Cerebellar nuclear complex (tissue), 1 donor: ENCODE measurements at places on chromosomes 13 and 19.

GRCh38 chr13:113112893-113113845, 7.6 kb downstream of the F7 start:
- no peak for DNase-seq

DNA sequence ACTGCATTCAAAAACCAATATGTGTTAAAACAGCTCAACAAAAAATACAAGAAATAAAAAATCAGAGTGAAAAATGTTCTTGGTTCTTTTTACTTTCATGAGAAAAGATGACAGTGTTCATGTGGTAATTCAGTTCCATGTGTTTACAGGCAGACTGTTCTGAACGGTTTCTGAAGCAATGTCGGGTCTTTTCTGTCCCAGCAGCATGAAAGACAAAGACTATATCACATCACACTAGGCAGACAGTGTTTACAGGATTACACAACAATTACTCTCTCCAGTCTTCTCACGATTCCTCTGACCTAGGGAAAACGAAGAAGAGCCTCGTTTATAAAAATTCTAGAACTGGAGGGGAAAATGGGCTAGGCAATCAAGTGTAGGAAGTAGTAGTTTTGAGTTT, 83.4 kb downstream of the UBL3 start:
- no peak for DNase-seq

GRCh38 chr19:2034729-2035589, 16.1 kb downstream of the MKNK2 start:
- DNase-seq, result no peak

- no peak for DNase-seq
Measured at GRCh38 chr13:70960841-70961443, 852.7 kb upstream of the KLHL1 start.

DNA sequence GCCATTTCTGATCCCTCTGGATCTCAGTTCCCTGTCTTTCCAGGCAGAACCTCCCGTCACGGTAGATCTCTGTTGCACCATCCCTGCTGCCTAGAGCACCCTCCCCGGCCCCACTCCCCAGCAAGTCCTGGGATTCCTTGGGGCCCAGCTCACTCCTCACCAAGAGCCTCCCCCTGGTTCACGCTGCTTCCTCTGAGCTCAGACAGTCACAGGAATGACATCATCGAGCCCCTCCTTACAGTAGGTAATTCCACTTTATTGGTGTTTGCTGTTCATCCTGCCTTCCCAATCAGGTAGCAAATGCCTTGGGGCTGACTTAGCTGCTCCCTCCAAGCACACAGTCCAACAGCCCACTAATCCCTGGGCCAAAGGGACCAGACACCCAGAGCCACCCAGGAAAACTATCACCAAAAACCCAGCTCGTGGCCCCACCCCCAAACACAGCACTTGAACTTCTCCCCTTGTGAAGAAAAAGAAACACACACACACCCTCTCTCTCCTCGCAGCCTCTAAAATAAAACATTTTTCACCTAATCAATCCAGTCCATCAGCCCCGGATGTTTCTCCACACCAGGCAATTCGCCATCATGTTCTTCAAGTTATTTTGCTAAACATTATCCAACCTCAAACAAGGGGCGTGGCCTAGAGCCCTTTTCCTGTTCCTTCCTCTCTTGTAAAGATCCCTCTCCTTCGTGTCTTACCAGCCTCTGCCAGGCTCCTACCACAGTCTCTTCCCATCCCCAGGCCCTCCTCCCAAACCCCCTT, 2.5 kb downstream of the NAPA start:
- DNase-seq, result no peak

DNA sequence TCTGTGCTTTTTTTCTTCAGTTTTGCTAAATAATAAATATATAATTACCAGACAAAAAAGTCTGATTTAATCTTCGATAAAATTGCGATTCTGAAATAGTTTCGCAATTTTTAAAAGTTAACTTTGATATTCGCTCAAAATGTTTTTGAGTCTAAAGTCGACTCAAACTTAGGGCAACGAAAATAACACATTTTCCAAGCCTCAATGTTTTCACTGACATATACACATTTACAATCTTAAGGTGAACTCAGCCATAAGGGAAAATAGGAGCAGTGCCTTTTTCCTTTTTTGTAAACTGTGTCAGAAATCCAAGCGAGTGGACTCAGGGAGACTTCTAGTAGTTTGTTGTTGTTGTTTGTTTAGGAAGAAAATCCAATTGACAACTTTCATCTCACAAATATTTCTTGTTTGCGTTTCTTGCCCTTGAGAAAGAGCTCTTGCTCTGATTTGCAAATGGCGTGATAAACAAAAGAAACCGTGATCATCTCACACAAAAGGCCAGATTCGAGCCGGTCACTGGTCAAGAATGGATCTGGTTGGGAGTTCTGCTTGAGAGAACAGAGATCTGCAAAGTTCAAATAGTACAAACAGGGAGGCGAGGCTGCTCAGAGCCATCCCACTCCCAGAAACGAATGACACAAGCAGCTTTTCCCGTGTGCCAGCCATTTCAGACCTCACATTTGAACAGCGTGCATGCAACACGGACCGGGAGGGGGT, 2.1 kb downstream of the SOX21 start:
- DNase-seq, result no peak

GRCh38 chr13:66795636-66796035, 434.5 kb downstream of the PCDH9 start:
- DNase-seq, result no peak

DNA sequence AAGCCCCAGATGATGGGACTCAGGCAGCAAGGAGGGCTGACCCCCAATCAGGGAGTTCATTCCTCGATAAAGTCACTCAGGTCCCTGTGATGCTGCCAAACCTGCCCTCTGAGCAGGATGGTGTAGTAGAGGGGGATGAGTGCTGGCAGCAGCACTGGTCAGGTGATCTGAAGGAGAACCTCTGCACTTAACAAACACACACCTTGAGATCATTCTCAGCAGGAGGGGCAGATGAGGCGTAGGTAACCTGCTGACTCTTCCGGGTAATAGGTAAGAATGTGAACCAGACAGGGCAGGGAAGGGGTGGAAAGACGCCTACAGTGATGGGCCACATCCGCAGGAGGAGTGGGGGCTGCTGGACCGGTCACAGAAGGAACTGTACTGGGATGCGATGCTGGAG, 3.2 kb downstream of the ZNF446 start:
- DNase-seq, result no peak

DNA sequence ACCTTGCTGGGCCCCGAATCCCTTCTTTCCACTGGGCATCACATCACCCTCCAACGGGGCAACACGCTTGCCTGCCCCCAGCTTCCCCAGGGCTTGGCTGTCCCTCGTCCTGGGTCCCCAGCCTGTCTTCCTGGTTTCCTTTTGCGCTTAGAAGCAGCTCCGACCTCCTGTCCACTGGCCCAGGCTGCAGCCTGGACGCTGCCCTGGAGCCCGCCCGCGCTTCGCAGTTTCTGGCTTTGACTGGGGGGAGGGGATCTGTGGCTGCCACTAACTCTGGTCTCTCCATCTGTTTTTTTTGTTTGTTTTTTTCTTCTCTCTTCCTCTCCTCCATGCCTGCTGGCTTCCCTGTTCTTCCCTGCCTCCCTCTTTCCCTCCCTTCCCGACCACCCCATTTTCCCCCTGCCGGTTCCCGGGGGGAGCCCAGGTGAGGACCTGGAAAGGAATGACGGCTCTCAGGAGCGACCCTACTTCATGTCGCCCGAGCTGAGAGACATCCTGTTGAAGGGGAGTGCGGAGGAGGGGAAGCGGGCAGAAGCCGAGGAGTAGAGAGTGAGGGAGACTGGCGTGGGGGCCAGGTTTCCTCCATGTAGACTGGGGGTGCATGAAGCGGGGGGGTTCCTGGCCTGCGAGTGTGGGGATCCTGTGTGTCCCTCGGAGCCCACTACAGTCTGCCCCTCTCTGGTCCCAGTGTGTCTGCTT, 11.5 kb upstream of the ILF3 start:
- no peak for DNase-seq

DNA sequence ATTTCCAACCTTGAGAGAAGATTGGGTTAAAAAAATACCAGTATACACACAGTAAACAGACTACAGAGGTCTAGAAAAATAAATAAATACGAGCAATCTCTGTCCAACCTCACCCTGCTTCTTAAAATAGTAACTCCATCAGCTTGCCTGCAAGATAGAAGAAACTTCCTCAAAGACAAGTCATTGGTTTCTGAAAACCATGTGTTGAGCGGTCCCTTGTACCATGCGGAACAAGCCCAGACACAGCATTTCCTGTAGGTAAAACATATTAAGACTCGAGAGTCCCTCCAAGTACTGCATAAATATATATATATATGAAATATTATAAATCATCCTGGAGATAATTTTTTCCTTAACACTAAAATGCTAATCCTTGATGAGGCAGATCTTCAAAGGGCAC, 157.4 kb downstream of the MZT1 start:
- no peak for DNase-seq

- no peak for DNase-seq
Measured at GRCh38 chr19:19873381-19873780, 7.7 kb downstream of the ZNF253 start.

DNA sequence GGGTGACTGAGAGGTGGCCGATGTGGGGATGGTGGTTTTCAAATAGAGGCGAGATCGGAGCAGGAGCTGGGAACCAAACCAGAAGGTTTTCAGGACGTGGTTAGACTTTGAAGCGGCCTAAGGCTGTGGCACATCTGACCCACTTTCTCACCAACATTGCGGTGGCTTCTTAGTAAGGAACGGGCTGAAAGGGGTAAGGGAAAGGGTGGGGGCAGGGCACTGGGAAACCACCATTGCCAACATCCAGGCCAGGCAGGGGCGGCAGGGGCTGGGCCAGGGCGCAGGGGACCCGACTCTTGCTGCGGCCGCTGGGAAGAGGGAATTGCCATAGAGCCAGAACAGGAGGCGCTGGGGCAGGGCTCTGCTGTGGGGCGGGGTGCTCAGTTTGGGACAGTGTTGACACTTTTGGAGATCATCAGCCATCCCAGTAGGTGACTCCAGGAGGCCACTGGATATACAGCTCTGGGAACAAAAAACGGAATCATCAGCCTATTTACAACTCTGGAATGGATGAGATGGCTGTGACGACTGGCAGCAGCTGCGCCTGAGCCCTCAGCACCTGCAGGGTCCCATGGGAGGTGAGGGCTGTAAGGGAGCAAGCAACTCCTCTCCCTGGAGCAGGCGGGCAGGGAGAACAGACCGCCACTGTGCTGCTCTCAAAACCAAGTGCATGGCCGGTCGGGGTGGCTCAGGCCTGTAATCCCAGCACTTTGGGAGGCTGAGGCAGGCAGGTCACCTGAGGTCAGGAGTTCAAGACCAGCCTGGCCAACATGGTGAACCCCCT, 52.2 kb downstream of the IRS2 start:
- no peak for DNase-seq

DNA sequence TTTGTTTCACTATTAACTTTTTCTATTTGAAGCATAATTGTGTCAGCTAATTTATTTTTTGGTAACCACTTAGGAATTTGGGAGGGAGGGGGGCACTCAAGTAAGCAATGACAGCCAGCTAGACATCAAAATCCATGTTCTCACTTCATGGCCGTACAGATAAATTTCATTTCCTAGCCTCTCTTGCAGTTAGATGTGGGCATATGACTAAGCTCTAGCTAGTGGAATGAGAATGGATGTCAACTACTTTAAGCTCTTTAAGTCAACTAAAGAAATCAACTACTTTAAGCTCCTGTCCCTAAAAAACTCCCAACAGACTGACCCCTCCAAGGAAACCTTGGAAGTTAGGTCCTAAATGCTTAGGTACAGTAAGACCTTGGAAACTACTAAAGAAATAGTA, 92.0 kb downstream of the KCNRG start:
- DNase-seq, result no peak

DNA sequence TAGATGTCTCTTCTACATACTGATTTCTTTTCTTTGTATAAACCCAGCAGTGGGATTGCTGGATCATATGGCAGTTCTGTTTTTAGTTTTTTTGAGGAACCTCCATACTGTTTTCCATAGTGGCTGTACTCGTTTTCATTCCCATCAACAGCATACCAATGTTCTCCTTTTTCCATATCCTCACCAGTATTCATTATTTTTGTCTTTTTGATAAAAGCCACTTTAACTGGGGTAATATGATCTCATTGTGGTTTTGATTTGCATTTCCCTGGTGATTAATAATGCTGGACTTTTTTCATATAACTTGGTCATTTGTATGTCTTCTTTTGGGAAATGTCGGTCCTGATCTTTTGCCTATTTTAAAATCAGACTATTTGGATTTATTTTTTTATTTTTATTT, 108.5 kb downstream of the PAN3 start:
- no peak for DNase-seq
